Renal cortical epithelial cell (primary cell): ENCODE measurements at places on chromosomes 7 and 10.

GRCh38 chr7:5283421-5284303, 919 bp downstream of the SLC29A4 start:
- no peak for DNase-seq

DNA sequence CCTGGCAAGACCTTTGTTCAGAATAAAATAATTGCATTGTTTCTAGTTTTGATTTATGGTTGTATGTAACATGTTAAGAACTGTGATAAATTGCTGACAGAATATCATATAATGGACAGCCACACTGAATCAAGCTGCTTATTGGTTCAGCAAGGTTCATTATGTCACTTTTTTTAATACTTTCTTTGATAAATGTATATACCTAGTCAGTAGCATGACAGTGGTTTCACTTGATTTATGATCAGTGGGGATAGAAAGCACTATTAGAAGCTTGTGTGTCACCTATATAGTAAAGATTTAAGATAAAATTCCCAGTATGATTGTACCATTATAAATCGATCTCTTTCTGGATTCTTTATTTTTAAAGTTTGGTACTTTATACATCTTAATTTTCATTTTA, 4.5 kb downstream of the BUB3 start:
- no peak for DNase-seq

GRCh38 chr10:88270871-88271713, 312.0 kb downstream of the RNLS start:
- DNase-seq = no peak

GRCh38 chr10:86480571-86480970, 41.0 kb downstream of the WAPL start:
- peak; percentile 78 for DNase-seq

DNA sequence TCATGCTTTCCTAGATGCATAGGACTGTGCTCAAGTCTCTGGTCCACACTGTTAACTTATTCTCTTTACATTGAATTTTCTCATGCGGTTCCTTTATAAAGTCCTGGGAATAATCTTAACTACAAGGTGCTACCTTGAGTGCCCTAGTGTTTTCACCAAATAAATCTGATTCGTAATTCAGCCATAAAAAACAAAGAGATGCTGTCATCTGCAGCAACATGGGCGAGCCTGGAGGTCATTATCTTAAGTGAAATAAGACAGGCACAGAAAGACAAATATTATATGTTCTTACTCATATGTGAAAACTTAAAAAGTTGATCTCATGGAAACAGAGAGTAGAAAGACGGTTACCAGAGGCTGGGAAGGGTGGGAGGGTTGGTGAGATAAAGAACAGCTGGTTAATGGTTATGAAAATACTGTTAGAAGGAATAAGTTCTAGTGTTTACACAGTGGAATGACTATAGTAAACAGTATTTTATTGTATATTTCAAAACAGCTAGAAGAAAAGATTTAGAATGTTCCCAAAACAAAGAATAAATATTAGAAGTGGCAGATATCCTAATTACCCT, 38.3 kb downstream of the NT5C3A start:
- no peak for DNase-seq

- DNase-seq = no peak
Observed at GRCh38 chr7:102412548-102412947, 16.4 kb downstream of the PRKRIP1 start.

- peak; percentile 70 for DNase-seq
Observed at GRCh38 chr10:178208-178607, 43.0 kb downstream of the ZMYND11 start.

- no peak for DNase-seq
Observed at GRCh38 chr10:21511095-21511570, 14.3 kb downstream of the SKIDA1 start.

DNA sequence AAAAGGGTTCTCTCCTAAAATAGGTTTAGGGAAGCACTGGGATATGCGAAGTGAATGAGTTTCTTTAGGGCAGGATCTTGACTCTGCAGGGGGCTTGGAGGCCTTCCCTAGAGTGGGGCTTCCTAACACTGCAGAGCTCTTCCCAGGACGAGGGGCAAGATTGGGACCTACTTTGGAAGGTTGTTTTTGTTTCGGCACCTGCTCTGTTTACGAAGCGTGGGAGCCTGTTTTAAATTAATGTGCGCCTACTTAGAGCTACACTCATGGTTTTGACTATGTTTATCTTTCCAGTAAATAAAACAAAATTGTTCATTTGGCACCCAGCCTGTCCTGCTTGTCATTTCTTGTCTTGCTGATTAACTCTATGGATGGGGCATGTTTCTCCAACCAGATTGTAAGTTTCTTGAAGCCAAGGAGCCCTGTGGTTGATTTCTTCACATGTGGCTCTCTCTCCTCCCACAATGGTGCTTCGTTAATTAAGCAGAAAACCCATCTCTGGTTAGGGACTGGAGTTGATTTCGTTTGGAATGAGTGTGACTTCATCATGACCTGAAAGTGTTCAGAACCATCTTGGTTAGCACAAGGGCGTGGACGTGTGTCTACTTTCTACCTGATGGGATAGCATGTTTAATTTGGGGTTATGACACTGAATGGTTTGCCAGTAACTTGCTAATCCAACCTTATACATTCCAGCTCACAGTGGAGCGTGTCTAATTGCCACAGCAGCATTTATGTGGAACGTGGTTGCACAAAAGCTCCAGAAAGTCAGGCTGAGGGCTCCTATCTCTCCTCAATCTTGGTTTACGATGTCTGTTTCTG, 98.1 kb downstream of the TCF7L2 start:
- peak; percentile 98 for DNase-seq

DNA sequence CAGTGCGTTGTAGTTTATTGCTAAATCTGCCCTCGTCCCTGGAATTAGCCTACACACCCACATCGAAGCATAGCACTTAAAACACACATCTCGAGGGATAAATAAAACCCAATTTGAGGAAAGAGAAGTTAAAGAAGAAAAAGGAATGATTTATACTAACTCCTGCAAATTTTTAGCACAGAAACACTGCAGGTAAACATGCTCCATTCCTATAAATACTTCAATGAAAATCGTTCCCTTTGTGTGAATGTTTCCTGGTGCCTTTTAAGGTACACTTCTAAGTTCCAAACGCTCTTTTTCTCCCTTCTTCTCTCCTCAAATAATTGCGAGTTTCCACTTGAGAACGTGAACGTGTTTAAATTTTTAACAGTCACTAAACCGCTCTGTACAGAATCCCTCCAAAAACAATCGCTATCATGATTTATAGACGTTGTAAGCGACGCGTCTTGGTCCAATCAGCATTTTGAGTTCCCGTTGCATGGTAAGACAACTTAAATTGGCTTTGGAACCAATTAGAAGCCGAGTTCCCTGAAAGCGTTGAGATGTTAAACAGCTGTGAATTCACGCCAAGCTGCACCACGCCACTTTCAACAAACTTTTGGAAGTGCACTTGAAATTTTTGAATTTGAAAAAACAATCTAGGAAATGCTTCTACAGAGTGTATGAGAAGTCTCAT, 12.5 kb upstream of the EBLN1 start:
- peak; percentile 36 for DNase-seq
